DMS153 (cell line): ENCODE measurements at places on chromosomes 12 and 14.

DNA sequence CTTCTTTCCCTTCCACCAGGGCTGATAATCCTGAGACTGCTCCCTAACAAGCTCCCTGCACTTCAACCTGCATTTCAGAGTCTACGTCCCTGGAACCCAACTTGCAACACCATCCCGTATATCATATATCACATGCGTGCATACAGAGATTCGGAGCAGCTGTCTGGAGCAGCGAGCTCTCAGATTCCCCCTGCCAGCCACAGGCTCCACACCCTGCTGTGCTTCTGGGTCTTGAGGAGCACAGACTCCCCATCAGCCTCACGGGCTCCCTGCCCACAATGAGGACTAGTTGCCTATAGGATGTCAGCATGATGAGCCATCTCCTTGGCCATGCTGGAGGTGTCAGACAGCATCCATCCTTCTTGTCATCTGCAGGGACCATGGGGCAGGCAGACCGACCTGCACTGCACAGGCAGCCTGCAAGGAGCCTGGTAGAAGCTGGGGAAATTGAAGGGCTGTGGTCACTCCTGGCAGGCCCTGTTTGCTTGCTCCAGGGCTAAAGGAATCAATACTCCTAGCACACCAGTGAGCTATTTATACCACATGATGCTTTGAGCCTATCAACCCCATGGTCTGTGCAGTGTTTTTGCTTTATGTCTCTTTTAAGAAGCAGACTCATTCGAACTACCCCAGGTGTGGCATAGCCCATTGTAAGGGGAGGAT lies 19.6 kb upstream of the HDAC7 start:
- no peak for DNase-seq

DNA sequence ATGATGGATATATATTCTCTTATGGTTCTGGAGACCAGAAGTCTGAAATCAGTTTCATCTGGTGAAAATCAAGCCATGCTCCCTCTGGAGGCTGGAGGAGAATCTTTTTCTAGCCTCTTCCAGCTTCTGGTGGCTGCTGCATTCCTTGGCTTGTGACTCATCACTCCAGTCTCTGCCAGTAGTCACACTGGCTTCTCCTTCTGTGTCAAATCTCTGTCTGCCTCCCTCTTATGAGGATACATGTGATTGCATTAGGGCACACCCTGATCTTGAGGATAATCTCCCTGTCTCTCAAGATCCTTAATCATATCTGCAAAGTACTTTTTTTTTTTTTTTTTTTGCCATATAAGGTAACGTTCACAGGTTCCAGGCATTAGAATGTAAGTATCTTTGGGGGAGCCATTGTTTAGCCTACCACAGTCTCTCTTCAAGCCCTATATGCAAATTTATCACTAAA lies 17.7 kb downstream of the DNAL1 start:
- no peak for DNase-seq

- DNase-seq: no peak
Measured at GRCh38 chr12:27387473-27387872, 54.8 kb downstream of the BMAL2 start.

GRCh38 chr14:46250113-46250703 lies 401.4 kb downstream of the RPL10L start:
- DNase-seq: no peak

DNA sequence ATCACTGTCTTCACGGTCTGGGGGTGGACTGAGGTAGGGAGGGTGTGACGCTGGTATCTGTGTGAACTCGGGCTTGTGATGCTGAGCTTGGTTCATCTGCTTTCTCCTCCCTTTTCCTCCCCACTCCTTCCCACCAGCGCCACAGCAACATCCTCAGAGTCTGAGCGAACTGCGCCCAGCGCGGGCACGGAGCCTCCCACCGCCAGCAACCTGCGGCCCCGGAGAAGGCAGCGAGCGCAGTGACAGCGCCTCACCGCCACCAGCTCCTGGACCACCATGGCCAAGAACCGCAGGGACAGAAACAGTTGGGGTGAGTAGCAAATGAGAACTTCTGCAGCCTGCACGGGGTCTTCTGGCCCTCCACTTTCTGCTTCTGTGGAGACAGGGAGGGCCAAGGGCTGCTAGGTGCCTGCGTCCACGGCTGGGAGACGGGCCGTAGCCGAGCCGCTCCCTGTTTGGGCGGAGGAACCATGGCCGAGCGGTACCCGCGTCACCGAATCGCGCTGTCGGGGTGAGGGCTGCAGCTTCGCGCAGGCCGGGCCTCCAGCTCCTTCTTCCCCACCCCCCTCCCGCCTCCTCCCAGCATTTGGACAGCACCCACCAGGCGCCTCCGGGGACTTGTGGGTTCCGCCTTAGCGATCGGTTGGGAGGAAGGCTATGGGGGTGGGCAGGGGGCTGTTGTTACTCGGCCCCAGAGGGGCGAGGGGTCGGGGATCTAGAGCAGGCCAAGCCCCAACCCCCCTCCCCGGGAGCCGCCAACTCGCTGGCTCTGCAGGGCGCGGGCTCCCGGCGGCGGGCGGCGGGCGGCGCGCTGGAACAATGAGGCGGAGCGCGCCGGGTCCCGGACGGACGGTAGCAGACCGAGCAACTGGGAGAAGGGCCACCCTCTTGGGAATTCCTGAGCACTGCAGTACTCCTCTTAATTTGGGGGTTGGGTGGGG lies at the start of gene ATL1:
ATL1 (plus strand) TSS at position 156 of the 941 bp plus-strand sequence; CDS start at position 277, 121 bp downstream.
- peak; percentile 52 for DNase-seq

DNA sequence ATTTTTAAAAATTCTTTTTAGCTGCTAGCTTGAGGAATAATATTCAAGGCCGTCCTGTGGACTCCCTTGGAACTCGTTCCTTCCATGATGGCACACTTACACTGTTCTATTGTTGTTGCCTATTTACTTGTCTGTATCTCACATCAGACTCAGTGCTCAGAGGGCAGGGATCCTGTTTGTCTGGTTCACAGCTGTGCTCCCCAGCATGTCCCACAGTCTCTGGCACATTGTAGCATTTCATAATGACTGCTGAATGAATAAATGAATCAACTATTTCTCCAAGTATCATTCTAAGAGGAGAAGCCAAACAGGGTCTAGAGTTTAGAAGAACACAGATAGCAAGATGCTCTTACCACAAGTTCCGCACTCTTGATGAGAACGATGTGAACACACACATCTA lies 48.0 kb downstream of the NTN4 start:
- no peak for DNase-seq
